ENCODE measurements at places on chromosomes 5 and 9.
A peak's percentile ranks its signal among the peaks of the same experiment; 100 is the strongest.

DNA sequence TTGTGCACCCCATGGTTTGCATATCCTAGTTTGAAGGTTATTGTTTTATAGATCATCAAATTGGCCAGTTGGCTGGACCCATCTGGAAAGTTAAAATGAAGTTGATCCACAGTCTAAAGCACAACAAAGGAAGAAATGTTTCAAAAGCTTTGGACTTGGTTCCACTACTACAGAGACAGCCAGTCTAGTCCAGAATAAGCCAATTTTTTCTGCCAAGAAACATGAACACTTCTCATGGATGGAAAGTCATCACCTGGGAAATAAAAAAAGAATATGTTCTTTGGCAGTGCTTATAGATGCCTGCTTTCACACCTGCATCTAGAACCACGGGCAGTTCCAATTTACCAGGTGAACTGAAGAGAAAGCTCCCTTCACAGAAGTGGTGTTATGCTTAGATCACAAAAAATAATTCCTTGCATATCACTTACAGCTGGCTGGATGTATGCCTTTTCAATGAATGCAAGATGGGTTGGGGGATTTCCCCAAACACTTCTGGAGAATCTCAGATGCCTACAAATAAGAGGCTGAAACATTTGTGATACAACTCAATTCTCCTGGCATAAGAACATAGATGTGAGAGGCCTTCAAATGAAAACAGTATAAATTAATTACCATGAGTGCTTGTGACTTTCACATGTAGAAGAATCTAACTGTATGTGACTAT, 26.9 kb downstream of the C9 start:
- no peak for DNase-seq

- DNase-seq: no peak
These were observed 3.7 kb downstream of the CD180 start for GRCh38 chr5:67192719-67193438.

DNA sequence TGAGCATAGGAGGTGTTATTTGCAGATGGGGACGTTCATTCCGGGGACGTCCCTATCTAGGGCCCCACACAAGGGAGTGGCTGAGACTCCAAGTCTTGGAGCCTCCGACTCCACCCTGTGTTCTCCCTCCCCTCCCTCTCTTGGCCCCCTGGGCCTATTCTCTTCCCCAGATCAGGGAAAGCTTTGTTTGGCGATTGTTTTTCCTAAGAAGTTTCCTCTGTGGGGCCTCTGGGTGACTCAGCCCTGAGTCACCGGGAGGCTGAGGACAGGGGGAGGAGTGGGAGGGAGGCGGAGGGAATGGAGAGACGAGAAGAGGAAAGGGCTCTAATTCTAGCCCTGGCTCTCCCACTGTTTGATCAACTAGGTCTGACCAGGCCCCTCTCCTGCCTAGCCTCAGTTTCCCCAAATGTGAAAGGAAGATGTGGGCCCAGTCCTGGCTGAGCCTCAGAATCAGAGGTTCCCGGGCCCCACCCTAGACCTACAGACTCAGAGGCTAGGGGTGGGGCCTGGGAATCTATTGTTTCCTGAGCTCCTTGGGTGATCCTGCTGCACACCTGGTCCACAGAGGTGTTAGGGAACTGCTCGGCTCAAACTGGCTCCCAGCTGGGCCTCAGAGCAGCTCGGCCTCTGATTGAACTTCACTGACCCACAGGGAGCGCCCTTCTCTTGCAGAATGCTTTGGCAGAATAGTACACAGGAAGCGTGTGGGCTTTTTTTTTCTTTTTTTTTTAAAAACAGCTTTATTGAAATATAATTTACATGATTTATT, 19.2 kb downstream of the GSN start:
- peak; percentile 90 for DNase-seq

DNA sequence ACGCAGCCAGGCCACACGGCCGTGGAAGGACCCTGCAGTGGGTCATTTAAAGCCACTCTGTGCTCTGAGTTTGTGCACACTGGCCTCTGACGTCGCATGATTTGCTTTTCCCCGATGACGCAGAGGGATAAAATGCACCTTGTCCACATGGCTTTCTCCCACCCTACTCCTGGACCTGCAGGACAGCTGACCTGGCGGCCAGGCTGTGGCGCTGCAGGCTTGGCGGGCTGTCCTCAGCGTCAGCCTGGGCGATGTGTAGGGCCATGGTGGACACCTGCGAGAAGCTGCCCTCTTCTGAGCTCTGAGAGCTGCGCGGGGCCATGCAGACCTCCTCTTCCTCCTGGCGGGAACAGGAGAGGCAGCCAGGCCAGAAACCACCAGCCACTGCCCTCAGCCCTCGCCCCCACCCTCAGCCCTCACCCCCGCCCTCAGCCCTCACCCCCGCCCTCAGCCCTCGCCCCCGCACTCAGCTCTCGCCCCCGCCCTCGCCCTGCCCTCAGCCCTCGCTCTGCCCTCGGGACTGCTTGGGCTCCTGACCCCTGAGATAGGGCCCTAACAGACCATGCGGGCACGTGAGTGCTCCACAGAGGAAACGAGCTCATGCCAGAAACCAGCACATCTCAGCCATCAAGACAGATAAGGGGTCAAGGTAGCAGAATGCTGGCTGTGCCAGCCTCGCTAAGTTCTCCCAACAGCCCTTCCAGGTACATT, 20.0 kb upstream of the SCGB3A1 start:
- DNase-seq: no peak

DNA sequence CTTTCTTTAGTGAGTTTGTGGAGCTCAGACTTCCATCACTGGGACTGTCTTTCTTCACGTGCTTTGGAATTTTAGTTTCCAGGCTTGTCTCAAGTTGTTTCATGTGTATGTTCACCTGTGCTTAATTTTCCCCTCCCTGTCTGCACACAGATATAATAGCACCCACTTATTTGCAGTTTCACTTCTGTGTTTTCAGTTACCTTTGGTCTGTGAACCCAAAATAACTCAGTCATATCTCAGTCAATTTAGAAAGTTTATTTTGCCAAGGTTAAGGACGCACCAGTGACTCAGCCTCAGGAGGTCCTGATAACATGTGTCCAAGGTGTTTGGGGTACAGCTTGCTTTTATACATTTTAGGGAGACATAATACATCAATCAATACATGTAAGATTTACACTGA, 330.4 kb downstream of the ICE1 start:
- no peak for DNase-seq

GRCh38 chr5:139669662-139670368, 21.7 kb downstream of the CXXC5 start:
- no peak for DNase-seq

DNA sequence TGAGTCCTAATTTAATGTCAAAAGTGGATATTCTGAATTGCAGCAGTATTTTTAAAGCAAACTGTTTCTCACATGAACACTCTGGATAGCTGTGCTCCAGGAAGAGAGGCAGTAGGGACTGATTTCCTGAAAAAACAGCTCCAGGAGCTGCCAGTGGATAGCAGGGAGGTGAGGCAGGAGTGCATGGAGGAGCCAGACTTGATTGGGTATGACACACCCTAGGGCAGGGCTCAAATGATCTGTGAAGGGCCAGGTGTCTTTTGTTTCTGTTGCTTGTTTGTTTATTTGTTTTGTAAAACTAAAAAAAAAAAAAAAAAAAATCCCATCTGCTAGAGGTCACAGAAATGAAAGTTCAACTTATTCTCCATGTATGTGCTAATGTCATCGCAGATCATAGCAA, 83.4 kb downstream of the ADRB2 start:
- no peak for DNase-seq

DNA sequence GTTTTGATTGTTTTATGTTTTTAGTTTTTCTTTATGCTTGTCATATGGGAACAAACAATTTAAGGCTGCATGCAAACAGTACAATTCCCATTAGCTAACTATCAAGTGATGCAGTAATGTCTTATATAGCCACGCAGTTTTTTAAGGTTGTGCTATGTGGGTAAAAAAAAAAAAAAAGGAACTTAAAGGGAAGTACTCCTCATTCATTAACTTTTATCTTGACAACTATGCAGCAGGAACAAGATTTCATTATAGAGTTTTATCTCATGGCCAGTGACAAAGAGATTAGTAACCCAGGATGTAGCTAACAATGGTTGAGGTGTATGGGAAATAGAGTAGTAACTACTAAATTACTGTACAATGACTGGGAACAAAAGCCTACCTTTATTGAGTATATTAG, 1008.2 kb upstream of the CDH9 start:
- no peak for DNase-seq

- DNase-seq: no peak
These were observed 90.7 kb upstream of the PANK3 start for GRCh38 chr5:168669668-168670378.
